ENCODE measurements at places on chromosomes 5 and 9.

GRCh38 chr9:109966643-109967368, 186.8 kb downstream of the PALM2AKAP2 start:
- DNase-seq = no peak

- no peak for DNase-seq
Measured at GRCh38 chr9:94586316-94586715, 7.3 kb downstream of the FBP2 start.

DNA sequence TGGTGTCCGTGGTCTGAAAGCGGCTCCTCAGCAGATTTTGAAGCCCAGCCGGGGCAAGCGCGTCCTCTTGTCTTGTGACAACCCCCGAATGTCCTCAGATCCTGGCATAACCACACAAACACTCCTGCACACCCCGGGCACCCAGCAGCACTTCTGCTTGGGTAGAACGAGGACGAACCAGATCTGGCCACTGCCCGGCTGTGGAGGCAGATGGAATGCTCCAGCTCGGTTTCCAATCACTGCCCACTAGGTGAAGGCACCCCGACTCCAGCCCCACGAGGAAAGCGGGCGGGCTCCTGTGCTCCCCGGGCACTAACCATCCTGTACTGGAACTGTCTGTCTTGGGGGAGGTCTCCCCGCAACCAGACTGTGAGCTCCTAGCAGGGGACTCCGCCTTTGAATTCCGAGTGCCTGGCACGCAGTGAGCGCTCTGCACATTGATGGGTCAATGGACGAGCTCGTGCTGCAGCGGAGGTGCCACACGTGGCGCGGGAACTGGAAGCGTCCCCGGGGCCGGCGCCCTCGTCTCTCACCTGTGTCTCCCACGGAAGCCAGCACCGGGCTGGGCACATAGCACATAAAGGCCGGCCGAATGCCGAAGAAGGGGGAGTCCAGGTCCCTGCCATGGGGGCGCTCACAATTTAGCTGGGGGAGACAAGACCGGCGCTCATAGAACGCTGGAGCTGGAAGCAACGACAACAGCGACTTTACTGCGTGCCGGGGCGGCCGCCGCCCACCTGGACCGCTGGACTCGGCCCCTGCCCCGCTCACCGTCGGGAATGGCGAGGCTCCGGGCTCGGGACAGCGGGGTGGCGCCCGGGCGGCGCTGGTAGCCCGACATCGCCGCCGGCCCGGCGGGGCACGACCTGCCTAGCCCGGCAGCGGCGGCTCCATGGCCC, 608 bp downstream of the ENTR1 start:
- no peak for DNase-seq

- DNase-seq = no peak
Measured at GRCh38 chr9:123174887-123175518, 93.4 kb downstream of the STRBP start.
